ENCODE measurements at places on chromosomes 11 and 22.

- no peak for DNase-seq
Observed at GRCh38 chr11:4195909-4196308, 101.3 kb downstream of the RRM1 start.

- DNase-seq, result no peak
Observed at GRCh38 chr11:58394195-58394594, 12.5 kb downstream of the OR5B3 start.

GRCh38 chr11:125457814-125458343 lies 38.2 kb downstream of the FEZ1 start:
- no peak for DNase-seq

- DNase-seq, result no peak
Observed at GRCh38 chr11:92766698-92767097, 202.8 kb upstream of the MTNR1B start.

DNA sequence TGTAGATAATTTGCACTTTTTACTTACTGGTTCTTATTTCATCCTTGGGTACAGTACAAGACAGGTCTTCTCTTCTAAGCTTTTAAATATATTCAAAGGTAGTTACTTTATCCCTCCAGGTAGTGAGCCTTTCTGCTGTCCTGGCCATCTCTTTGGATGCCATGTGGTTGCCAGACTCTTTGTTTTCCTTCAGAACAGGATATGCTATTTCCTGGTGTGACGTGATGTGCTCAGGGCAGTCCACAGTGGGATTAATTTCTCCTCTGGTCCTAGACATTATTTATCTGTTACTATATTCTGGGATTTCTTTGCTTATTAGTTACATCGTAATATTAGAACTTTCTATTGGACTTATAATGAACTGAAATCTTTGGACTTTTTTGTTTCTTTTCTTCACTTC lies 63.7 kb downstream of the PPP6R3 start:
- no peak for DNase-seq

- DNase-seq, result no peak
Observed at GRCh38 chr22:23856721-23857605, 712 bp upstream of the SLC2A11 start.

- no peak for DNase-seq
Observed at GRCh38 chr22:42548597-42549330, 5.0 kb upstream of the SERHL2 start.

DNA sequence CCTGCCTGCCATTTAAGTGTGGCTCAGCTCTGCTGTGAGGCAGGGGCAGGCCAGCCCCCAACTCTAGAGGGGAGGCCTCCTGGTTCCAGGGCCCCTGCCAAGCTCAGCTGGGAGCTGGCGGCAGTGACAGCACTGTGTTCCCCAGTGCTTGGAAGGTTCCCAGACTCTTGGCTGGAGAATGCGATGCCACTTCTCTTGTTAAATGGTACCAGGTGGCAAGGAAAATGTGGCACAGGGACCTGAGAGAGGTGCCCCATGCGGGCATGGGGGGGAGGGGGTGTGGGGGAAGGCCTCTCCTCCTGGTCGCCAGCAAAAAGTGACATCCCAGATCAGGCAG lies 8.4 kb upstream of the TNFRSF13C start:
- no peak for DNase-seq

- DNase-seq, result no peak
Observed at GRCh38 chr11:10338287-10338686, 33.4 kb downstream of the ADM start.

DNA sequence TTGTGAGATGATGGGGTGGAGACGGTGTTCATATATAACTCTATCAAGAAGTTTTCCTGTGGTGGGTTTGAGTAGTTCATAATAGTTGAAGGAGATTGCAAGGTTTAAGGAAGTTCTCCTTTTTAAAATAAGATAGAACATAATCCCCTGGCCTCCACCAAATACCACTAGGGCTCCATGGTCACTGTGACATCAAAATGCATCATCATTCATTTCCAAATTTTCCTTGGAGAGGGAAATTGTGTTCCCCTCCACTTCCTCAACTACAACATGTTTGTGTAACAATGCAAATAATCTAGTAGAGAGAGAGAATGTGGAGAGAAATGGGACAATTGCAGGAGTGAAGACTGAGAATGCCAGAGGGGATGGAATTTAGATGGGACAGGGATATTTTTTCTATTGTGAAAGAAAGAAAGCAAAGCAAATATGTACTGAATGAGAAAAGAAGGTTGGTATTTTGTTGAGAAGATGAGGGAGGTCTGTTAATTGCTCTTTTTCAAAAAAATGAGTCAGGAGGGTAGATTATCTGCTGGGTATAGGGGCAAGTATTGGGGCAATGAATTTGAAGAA lies 33.4 kb upstream of the ZBED5 start:
- no peak for DNase-seq

- DNase-seq, result no peak
Observed at GRCh38 chr11:60889869-60890311, 16.5 kb downstream of the PRPF19 start.

DNA sequence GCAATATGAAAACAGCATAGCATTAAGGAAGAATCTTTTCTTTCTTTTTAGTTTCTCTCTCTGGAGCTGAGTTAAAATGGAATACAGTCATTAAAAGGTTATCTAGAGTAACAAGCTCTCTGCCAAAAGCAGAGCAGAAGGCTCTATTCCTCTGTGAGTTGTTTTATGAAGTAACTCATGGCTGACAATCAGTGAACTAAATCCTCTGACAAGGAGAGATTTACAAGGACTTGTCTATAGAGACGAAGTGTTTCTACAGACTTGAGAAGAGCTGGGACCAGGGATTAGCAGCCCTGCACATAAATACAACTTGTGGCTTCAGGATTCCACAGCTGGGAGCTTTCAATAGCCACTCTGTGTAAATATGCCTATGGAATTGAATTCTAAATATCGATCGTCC lies 192.5 kb upstream of the RAG2 start:
- no peak for DNase-seq

GRCh38 chr11:106424111-106424510 lies 346.6 kb downstream of the AASDHPPT start:
- DNase-seq, result no peak

GRCh38 chr22:45952151-45952550 lies 24.8 kb downstream of the WNT7B start:
- DNase-seq, result no peak

- no peak for DNase-seq
Observed at GRCh38 chr11:64449381-64450167, 90.6 kb downstream of the RPS6KA4 start.

DNA sequence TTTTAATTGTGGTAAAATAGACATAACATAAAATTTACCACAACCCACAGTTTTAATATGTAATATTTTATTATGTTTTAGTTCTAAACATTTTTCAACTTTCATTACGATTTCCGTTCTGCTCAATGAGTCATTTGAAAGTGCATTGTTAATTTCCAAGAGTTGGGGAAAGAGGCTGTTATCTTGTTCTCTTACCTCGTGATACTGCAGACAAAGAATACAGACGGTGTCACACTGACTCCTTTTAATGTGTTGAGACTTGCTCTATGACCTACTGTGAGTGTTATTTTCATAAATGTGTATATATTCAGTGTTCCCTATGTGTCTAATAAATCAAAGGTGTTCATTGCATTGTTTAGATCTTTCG lies 10.8 kb upstream of the RAC2 start:
- no peak for DNase-seq

DNA sequence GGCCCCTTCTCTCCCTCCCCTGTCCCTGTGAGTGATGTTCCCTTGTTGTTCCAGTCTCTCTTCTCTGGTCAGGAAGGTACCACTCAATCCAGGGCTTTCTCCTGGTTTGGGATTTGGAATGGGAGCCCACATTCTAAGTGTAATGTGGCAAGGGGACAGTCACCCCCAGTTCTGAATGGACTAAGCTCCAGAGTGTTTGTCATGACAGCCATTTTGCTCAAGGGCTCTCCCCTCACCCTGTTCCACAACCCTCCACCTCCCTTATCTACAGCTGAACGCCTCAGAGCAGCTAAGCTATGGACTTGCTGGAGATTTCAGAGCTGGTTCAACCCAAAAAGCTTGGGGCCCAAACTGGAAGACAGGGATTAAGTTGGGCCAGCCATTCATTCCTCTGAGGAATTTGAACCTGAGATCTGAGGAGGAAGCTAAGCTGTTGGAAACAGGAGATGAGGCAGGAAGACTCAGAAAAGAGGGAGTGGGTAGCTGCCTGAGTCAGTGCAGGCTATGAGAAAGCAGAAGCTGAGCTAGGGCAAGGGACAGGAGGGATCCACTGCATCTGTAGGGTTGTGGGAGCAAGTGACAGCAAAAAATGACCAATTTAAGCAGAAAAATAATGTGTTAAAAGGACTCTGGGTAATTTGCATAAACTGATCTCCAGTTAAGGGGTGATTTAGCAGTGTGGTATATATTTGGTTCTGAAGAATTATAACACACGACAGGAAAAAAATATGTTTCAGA lies 22.9 kb upstream of the FCHSD2 start:
- no peak for DNase-seq

DNA sequence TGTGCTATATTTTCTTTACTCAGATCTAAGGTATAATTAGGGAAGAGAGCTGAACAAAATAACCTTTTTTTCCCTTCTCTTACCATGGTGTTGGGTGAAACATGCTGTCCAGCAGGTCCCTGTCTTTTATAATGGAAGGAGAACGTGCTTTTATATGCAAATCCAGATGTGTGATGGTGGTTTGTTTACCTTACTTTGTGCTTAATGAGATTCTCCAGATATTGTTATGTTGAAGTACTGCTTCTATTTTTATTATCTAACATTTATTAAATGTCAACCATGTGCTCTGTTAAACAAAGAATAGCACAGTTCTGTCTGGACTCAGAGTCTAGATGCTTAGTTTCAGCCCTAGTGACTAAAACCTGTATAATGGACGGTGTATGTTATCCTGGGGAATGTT lies 10.1 kb upstream of the GRIK4 start:
- DNase-seq, result no peak

Measured in GOT3 (cell line).